ENCODE measurements at places on chromosomes 4 and X.

GRCh38 chr4:67158666-67159065, 386.6 kb downstream of the CENPC start:
- no peak for DNase-seq

GRCh38 chr4:32342054-32342453, 1621.9 kb downstream of the PCDH7 start:
- DNase-seq = no peak

- DNase-seq = no peak
Observed at GRCh38 chr4:73343432-73343831, 60.7 kb upstream of the ALB start.

DNA sequence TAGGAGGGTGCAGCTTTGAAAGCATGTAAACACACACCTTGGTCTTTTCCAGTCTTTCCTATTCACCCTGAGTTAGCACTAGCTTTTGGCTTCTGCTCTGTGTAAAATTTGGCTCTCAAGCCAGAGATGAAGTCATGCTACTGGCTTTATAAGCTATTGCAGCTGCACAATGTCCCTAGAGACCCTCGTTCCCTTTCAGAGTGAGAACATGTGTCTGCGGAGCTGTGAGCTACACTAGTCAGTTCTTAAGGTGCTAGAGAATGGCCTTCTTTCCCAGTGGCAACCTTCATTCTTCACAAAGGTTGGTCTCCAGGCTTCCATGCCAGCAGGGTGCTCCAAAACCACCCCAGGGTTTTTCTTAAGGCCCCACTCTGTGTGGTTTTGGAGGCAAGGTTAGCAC, 199.1 kb downstream of the SPATA18 start:
- peak; percentile 18 for DNase-seq

DNA sequence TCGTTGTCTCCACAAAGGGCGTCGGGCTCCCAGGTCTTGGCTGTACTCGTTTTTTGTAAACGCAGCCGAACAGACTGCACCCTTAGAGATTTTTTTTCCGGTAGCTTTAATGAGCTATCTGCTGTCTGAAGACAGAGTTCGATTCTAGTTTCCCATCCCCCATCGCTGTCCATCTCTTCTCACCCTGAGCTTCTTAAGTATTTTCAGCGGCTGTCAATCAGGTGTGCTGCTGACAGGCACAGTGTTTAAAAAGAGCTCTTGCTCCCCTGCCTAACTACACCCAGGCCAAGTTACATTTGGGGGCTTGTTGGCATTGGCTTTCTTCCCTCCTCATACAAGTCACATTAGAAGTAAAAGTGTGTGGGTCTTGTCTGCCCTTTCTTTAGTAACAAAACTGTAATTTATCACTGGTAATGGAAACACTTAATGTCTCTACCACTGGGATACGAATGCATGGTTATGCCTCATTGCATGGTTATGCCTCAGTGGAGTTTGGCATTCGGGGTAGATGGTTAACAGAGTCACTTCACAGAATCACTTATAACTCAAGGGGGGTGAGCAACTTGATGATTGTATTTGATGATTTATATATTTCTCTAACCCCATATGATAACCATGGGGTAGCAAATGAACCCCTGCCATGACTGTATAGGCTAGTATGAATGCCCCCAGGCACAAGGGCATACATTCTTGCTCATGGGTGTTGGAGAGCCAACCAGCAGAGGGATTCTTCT, 1.4 kb upstream of the ARHGAP6 start:
- DNase-seq = no peak

GRCh38 chrX:138082896-138083295, 517.0 kb downstream of the ZIC3 start:
- DNase-seq = no peak

- peak; percentile 65 for DNase-seq
Observed at GRCh38 chr4:149409555-149409962, 406.1 kb downstream of the IQCM start.

DNA sequence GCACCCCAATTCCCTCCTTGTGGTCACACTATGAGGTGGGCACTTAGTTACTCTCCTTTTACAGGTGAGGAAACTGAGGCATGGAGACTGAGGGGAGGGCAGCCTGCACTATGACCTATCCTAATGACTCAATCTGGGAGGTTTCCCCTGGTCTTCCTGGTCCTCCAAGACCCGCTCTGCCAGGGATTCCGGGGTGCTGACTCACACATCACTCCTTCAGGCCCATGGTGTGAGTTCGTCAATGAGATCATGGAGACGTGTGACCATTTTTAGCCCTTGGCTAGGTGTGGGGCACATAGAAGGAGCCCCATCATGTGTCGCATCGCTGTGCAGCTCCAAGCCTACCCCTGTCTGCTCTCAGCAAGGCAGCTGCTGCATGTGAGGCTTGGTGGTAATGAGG, 32.4 kb upstream of the BCOR start:
- DNase-seq = peak; percentile 87

DNA sequence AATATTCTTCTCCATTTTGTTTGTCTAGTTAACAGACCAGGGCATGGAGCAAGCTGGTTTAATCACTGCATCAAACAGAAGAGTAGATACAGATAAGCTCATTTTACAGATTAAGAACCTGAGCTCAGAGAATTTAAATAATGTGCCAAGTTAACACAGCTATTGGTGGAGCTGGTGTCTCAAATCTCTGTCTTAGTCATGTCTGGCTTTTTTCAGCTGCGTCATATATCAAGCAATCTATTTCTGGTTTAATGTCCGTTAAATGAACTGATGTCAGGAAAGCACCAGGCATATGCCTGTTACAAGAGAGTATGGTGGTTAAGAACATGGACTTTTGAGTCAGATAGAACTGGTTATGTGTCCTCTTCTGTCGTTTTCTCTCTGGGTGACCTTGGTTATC, 79.8 kb upstream of the ADGRA3 start:
- DNase-seq = no peak

- DNase-seq = no peak
Observed at GRCh38 chr4:138845664-138846063, 169.9 kb upstream of the NOCT start.

GRCh38 chr4:21202959-21203358, 502.7 kb downstream of the PACRGL start:
- DNase-seq = no peak

GRCh38 chr4:181766061-181766548, 477.1 kb upstream of the TENM3 start:
- no peak for DNase-seq

- DNase-seq = peak; percentile 72
Observed at GRCh38 chr4:76781698-76782595, 116.0 kb downstream of the SOWAHB start.

DNA sequence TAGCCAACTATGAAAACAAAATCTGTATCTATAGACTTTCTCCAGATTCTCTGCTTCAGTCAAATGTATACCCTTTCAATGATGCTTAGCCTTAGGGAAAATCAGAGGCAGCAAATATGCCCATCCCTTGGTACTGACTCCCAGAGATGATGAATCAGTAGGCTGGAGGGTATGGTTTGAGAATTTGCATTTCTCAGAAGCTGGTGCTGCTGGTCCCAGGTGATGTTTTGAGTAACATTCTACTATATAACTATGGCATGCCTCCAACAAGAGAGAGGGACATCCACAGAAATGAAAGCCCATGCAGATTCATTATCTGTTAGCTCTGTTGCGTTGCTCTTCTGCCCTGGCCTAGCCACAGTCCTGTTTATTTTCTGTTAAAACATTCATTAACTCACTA, 13.6 kb downstream of the TNIP3 start:
- no peak for DNase-seq

GRCh38 chr4:119659576-119659975, 31.0 kb upstream of the PDE5A start:
- no peak for DNase-seq

DNA sequence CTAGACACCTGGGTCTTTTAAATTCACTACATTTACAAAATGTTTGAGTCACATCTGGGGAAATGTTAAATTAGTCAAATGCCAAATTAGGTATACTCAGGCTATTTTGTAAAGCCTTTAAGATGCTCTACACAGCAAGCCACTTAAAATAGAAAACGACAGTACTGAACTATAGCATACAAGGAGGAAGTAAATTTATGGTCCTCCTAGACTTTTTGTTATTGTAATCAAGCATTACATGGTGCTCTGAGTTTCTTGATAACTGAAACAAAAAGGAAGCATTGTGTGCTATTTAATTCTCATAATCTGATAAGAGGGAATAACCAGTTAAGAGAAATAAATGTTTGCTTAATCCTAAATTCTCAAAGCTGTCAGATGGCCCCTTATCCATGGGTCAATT, 46.2 kb downstream of the SLC9A7 start:
- no peak for DNase-seq

DNA sequence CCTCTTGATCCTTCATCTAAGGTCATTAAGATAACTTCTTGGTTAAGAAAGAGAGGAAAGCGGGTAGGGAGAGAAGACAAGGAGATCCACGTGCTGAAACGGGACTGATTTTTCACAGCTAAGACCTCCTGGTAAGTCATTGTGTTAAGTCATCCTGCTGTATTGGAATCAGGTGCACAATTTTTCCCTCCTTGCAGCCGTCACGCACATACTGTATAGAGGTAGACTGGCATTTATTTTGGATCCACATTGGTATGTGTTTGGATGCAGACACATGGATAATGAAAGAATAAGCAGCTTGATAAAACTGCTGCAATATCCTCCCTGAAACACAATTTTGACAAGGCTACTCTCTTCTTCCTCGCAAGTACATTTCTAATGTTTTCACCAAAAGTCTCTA, 60.1 kb upstream of the NAP1L5 start:
- DNase-seq = no peak

- no peak for DNase-seq
Observed at GRCh38 chr4:38804654-38805295, at the start of gene TLR1. TSS of gene TLR1 (minus strand) at chr4:38804791. CDS start at chr4:38798831, 5,960 bp downstream.

DNA sequence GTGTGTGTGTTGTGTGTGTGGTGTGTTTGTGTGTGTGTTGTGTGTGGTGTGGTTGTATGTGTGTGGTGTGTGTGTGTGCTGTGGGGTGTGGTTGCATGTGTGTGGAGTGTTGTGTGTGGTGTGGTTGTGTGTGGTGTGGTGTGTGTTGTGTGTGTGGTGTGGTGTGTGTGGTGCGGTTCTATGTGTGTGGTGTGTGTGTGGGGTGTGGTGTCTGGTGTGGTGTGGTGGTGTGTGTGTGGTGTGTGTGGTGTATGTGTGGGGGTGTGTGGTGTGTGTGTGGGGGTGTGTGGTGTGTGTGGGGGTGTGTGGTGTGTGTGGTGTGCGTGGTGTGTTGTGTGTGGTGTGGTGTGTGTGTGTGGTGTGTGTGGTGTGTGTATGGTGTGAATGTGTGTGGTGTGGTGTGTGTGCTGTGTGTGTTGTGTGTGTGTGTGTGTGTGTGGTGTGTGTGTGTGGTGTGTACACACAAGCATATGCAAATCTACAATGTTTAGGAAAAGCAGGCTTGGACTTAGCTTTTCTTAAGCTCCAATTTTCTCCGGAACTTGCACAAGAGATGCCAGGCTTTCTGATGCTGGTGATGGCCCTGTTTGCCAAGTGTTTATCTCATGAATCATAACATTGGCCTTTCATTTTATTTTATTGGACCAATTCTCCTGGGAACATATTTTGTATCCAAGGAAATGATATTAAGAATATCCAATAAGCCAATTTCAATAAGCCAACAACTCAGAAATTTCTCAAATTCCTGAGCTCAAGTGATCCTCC, 148.7 kb downstream of the SPATA18 start:
- DNase-seq = peak; percentile 89

GRCh38 chr4:53141308-53141707, 224.6 kb downstream of the SCFD2 start:
- no peak for DNase-seq

GRCh38 chr4:187184508-187184907, 460.9 kb upstream of the FAT1 start:
- no peak for DNase-seq

DNA sequence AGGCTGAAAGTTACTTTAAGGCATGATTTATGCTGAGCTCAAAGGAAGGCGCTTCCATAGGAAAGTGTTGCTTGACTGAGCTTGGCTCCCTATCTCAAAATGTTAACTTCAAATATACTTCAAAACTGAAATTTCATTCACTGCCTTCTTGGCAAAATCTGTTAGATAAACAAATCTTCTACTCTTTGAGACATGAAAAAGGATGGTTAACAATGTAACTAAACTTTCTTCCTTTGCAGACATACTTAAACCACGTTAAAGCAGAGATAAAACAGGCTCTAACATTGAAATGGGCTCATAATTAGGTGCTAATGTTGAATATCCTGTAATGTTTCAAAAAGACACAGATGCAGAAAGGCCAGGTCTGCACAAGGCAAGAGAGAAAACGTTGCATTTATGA, 110.4 kb downstream of the AMELX start:
- DNase-seq = no peak
